ENCODE measurements at places on chromosomes 6 and 20.

DNA sequence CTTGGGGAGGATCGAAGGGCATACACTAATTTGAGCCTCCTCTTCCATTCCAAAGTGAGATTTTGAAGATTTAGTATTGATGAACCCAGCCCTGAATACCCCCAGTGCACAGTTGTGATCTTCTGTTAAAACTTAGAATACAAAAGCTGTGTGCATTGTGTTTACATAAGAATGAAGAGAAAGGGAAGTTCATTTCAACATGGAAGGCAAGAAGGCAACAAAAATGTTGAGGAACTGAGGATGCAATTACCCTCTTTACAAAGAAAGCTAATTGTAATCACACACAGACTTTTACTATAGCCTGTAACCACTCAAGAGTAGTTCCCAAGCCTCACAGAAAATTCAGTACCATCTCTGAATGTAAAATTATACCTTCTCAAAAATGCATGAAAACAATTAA, 49.3 kb downstream of the GFOD1 start:
- DNase-seq = no peak

- DNase-seq = no peak
These were observed 5.2 kb downstream of the MAFB start for GRCh38 chr20:40683894-40684268.

DNA sequence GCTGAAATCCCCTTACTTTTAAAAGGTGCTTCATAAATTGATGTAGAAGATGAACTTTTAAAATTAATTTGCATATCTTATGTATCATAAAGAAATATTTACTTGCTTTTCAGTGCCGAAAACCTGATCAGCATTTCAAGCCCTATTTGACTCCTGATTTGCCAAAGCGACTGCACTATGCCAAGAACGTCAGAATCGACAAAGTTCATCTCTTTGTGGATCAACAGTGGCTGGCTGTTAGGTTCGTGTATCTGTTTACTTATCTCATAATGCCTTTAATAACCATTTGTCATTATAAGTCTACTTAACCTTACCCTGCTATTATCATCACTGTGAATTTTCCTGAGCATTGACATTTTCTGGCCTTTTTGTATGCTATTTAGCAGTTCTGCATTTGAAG, 7.8 kb downstream of the OR2A4 start:
- DNase-seq = no peak

- no peak for DNase-seq
These were observed 32.0 kb downstream of the QKI start for GRCh38 chr6:163446549-163446948.

DNA sequence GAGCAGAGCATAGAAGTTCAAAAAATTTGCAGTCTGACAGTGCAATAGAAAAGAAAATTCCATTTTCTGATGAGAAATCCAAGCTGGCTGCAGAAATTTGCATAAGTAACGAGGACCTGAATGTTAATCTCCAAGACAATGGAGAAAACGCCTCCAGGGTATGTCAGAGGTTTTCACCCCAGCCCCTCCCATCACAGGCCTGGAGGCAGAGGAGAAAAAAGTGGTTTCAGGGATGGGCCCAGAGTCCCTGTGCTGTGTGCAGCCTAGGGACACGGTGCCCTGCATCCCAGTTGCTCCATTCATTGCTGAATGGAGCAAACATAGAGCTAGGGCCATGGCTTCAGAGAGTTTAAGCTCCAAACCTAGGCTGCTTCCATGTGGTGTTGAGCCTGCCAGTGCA, 327.9 kb upstream of the KHDRBS2 start:
- no peak for DNase-seq

GRCh38 chr20:25066386-25066785, 8.4 kb upstream of the ACSS1 start:
- DNase-seq = peak; percentile 13
